ENCODE measurements at places on chromosomes 5 and 9. TPM values are rescaled to one million over a fixed set of nuclear protein-coding genes. Genes with fewer than 3 reads are reported as not detected.

DNA sequence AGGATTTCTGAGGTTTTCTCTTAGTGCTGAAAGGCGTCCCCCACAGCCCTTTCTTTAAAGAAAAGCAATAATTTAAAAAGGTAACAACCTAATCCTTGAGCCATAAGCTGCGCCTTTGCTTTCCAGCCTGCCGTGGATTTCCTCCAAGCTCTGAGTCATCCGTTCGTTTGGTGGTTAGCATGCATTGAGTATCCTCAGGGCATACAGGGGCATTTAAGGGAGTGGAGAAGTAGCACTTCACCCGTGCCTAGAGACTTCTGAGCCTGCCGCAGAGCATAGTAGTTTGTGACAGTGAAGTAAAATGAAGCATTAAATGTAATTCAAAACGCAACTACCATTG lies 892 bp upstream of the TNC start:
- DNase-seq: peak; percentile 30

DNA sequence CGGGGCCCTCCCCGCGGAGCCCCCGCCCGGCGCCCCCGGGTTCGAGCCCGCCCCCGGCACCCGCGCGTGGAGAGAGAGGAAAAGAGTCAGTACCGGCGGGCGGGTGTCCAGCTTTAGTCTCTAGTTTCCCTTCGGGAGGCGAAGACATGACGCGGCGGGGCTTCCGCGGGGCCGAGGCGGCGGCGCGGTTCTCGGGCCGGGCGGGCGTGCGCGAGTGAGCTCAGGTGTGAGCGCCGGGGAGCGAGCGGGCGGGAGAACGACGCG lies 181 bp downstream of the DAP start:
- no peak for DNase-seq

GRCh38 chr5:22051881-22052280 lies 801.3 kb downstream of the CDH12 start:
- DNase-seq: no peak

GRCh38 chr5:80215523-80215922 lies 40.3 kb downstream of the SERINC5 start:
- no peak for DNase-seq

GRCh38 chr9:106619211-106619610 lies 243.8 kb upstream of the ZNF462 start:
- DNase-seq: no peak

DNA sequence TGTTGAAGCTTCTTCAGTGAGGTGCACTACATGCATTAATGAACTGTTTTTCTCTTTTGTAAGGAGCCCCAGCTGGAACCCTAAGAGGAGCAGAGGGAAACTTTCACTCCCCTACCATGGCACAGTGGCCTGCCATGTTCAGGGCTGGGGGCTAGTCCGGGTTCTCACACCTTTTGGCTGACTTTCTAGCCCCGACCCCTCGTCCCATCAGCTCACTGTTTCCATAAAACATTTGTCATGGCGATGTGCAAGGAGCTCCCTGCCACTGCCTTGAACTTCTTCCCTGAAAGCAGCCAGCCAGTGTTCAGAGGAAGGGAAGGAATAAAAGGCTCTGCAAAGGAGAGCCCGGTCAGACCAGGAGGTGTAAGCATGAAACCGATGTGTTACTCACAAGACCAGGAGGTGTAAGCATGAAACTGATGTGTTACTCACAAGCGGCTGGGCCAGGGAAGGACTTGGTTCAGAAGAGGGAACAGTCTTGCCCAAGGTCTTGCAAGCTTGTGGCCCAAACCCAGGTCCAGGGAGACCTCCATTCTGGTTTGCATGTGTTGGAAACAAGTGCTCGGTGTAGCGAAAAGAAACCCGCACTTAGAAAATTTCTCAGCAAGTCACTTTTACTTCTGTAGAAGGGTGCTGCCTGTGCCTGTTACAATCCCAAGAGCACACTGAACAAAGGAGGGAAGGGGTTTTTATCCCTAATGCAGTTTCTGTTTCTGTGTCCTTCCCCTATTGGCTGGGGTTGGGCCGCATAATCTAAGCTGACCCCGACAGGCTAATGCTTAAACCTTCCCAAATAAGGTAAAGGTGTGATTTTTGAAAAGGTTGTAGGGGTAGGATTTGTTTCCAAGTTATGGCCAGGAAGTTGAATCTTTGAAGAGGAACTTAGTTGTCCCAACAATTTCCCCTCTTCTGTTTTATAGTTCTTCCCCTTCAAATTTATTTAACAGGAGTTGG lies 3.4 kb upstream of the ABO start:
- no peak for DNase-seq

GRCh38 chr5:75716715-75717081 lies 539 bp downstream of the POC5 start:
- DNase-seq: peak; percentile 22

DNA sequence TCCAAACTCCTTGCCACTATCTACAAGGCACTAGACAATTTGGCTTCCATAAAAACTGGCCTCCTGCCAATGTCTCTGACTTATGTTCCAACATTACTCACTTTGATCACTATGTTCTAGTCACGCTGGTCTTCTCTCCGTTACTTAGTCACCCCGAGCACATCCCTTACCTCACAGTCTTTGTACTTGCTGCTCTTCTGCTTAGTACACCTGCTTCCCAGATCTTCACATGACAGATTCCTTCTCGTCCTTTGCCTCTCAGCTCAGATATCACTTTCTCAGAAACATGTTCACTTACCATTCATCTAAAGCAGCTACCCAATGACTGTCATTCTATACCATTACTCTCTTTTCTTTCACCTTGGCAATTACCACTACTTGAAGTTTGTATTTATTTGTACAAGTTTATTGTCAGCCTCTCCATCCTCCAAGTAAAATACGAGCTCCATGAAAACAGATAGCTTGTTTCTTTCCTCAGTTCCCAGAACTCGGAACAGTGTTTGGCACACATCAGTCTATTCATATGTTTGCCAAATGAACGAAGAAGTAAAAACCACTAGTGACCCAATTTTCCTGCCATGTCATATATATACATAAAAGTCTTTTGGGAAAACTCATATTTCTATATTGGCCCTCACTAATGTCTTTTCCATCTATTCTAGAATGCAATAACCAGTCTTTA lies 5.9 kb upstream of the SLC22A5 start:
- no peak for DNase-seq

DNA sequence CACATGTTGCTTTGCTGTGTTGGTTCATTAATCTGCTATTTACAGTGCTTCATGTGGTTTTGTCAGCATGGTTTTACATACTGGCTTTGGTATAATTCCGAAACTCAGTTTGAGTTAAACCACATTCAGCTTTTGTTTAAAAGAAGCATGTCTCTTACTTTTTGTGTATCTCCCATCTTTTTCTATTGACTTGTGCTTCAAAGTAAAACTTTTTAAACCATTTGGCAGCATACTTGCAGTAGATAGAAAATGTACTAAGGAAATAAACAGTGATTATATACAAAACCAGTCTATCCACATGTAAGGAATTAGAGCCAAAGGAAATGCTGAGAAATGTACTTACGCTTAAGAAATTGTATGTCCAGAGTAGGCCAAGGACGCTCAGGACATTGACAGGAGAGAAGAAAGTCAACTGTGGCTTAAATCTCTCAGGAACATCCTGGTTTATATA lies 286.9 kb downstream of the ARHGEF28 start:
- no peak for DNase-seq

DNA sequence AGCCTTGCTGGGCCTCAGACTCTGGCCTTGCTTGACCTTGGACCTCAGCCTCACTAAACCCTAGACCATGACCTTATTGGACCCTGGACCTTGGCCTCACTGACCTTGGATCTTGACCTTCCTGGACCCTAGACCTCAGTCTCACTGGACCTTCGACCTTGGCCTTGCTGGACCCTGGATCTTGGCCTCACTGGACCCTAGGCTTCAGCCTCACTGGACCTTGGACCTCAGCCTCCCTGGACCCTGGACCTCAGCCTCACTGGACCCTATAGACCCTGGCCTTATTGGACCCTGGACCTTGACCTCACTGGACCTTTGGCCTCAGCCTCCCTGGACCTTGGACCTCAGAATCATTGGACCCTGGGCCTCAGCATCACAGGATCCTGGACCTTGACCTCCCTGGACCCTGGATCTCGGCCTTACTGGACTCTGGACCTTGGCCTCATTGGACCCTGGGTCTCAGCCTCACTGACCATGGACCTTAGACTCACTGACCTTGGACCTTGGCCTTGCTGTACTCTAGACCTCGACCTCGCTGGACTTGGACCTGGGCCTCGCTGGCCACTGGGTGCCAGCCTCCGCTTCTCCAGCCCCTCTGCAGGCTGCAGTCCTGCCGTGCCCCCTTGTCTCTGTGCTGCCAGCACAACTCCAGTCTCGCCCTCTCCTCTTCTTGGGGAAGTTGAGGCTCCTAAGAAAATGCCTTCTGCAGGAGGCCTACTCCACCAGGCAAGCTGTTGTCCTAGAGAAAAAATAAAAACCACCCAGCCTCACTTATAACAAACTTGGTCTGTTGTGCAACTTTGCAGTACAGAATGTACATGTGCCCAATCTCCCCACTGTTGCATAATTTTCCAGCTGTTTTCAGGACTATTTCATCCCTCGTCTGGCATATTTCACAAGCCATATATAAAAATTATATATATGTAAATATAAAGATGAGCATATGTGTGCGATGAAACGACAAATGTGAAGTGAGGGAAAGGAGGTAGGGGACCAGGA lies 11.0 kb upstream of the ADAMTS2 start:
- no peak for DNase-seq

- DNase-seq: no peak
Measured at GRCh38 chr5:17655921-17656320, 21.7 kb downstream of the TAF11L14 start.

- no peak for DNase-seq
Measured at GRCh38 chr9:73200694-73201452, 49.2 kb downstream of the ANXA1 start.

GRCh38 chr5:1831677-1832313 lies 30.6 kb downstream of the NDUFS6 start:
- no peak for DNase-seq

DNA sequence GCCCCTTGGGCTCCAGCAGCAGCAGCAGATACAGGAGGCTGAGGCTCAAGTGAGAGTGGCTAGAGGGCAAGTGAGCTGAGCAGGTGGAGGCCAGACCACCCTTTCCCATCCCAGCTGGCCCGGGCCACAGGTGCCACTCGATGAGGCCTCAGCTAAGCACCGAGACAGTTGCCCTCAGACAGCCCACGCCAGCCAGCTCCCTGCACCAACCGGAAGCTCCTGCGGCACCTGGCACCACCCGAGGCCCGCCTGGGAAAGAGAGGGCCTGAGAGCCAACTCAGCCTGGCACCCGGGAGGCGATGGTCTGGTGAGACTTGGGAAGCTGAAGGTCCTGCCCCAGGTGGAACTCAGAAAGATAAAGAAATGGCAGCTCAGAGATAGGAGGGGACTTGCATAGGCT lies 28.3 kb upstream of the TTLL11 start:
- no peak for DNase-seq

DNA sequence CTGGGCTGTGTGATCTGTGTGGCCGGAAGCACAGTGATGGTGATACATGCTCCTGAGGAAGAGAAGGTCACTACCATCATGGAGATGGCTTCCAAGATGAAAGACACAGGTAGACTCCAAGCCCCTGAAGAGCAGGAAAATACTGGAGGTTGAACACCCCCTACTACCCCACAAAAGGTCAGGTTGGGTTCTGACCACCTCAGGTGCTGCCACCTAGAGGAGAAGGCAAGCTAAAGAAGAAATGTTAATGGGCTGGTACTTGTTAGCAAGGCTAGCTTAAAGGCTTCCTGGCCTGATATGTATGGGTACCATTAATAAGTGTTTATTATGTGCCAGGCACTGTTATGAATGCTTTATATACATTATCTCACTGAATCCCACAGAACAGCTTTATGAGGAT lies 11.7 kb downstream of the NIPAL4 start:
- DNase-seq: no peak

DNA sequence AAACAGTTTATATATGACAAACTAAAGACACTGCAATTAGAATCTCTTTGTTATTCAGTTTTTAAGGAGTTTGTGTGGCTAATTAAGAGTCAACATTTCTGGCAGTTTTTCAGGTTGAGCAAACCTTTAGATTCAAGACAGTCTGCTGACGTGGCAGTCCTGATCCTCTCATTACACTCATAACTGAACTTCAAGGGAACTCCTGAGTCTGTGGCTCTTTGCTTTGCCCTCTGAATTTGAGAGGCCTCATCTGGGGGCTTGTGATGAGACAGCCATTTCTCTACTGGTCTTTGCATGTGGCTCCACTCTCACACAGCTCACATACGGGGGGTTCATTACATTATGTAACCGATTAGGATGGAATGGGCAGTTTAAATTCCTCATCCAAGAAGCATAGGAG lies 182.9 kb upstream of the MEF2C start:
- DNase-seq: no peak

GRCh38 chr9:34230556-34230955 lies 51.7 kb downstream of the UBAP1 start:
- no peak for DNase-seq

DNA sequence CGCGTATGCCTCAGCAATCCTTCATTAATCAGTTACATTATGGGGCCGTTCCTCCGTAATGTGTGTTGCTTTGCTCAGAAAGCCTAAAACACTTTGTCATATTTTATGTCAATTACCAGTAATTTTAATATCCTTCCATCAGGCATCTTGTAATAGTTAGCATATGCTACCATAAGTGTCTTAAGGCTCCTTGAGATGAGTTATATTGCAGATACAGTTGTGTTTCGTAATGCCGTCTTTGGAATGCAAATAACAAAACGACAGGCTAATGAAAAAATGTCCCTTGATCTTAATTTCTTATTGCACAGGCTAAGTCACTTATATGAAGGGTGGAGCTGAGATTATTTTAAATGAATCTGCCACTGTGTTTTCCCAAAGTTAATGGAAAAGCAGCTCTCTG lies 50.5 kb downstream of the TBCA start:
- no peak for DNase-seq

- peak; percentile 60 for DNase-seq
Measured at GRCh38 chr5:50667653-50668595, 1.5 kb downstream of the PARP8 start.

DNA sequence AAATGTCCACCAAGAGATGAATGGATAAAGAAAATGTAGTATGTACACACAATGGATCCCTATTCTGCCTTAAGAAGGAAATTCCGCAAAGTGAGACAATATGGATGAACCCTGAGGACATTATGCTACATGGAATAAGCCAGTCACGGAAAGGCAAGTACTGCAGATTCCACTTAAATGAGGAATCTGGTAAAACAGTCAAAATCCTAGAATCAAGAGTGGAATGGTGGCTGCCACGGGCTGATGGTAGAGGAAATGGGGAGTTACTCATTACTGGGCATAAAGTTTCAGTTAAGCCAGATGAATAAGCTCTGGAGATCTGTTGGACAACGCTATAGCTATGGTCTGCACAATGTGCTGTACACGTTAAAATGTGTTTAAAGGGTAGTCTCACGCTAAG lies 47.2 kb downstream of the STK10 start:
- DNase-seq: no peak

GRCh38 chr5:115084246-115084793 lies 85.4 kb downstream of the TRIM36 start:
- no peak for DNase-seq

- DNase-seq: no peak
Measured at GRCh38 chr5:127492854-127493738, 24.3 kb upstream of the PRRC1 start.

- no peak for DNase-seq
Measured at GRCh38 chr9:137432687-137433348, 8.3 kb downstream of the ENTPD8 start.

GRCh38 chr5:77003246-77003645 lies 27.0 kb upstream of the AGGF1 start:
- no peak for DNase-seq

Gene TOR2A
- 29.8 TPM for total RNA-seq

Gene ZBTB6
- 6.6 TPM for total RNA-seq

Gene ANGPTL2
- total RNA-seq: 2.7 TPM

Gene SLC25A2
- 1.1 TPM for total RNA-seq

Gene SV2C
- 0.35 TPM for total RNA-seq

Gene CER1
- not detected for total RNA-seq

Gene TPM2
- total RNA-seq: 29.8 TPM

Gene RAPGEF1
- total RNA-seq: 47.2 TPM

Gene C5orf46
- total RNA-seq: not detected

Measured in colonic mucosa (tissue), 4 donors.